Activated CD4-positive, alpha-beta T cell treated with anti-CD3 and anti-CD28 coated beads for 36 hours (primary cell): ENCODE measurements at places on chromosomes 7 and 10. TPM values are rescaled to one million over a fixed set of nuclear protein-coding genes. Genes with fewer than 3 reads are reported as not detected.

DNA sequence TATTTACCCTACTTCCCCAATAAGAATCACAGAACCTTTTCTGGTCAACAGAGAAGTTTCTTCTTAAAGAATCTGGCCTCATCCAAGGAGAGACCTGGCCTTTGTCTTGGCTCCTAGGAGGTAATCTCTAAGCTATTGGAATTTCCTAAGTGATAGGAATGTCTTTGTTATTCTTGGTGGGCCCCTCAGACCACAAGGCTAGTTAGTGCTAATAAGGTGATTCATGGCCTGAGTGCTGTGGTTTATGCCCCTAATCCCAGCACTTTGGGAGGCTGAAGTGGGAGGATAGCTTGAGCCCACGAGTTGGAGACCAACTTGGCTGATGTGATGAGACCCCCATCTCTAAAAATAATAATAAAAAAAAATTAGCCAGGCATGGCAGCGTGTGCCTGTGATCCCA, 60.0 kb upstream of the CYP2C18 start:
- no peaks in the 10 kb centered on the region for H3K4me1 ChIP-seq
- DNase-seq: no peak
- H3K36me3 ChIP-seq: no peaks in the 10 kb centered on the region
- peaks cover 3% of the 10 kb centered on the region for H3K27me3 ChIP-seq

DNA sequence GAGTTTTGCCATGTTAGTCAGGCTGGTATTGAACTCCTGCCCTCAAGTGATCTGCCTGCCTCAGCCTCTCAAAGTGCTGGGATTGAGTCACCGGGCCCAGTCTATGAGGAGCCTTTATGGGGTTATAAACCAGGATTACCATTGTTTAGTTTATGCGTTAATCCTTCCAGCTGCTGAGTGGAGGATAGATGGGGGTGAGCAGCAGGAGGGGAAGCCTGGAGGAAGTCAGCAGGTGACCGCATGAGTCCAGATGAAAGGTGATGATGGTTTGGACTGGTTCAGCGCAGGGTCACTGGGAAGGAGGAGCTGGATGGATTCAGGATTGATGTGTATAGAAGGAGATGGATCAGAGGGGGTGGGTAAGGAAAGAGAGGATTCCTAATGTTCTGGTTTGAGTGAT, 197.1 kb downstream of the ADAM12 start:
- no peaks in the 10 kb centered on the region for H3K4me1 ChIP-seq
- no peaks in the 10 kb centered on the region for H3K36me3 ChIP-seq
- no peak overlapping the region for H3K27ac ChIP-seq
- H3K4me3 ChIP-seq: no peak overlapping the region

DNA sequence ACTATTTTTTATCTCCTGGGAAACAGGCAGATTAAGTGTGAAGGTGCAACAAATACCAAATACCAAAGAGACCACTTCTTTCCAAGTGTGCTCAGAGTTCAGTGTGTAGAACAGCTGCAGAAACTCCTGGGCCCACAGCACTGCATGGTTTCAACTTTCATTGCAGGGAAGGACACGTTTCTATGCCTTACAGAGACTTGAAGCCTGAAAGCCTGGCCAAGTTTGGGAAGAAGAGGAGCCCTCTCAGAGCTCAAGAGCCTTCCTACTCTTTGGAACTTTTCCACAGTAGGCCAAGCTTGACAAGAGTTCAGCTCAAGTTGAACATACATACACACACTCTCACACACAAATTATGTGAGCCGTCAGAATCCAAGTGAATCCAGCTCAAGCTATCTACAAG, 2.5 kb downstream of the HOXA4 start:
- H3K4me1 ChIP-seq: no peaks in the 10 kb centered on the region
- H3K36me3 ChIP-seq: no peaks in the 10 kb centered on the region
- peaks cover 35% of the 10 kb centered on the region for H3K27me3 ChIP-seq
- no peak overlapping the region for H3K4me3 ChIP-seq
- DNase-seq: no peak

The TMEM140 gene
- total RNA-seq: 12.1 TPM

The PLAU gene
- 0.16 TPM for total RNA-seq

The MRLN gene
- not detected for total RNA-seq
